CD4-positive, alpha-beta T cell treated with Interleukin-17A for 4 hours (primary cell): ENCODE measurements at places on chromosomes 6 and 20.
A peak's percentile ranks its signal among the peaks of the same experiment; 100 is the strongest.

DNA sequence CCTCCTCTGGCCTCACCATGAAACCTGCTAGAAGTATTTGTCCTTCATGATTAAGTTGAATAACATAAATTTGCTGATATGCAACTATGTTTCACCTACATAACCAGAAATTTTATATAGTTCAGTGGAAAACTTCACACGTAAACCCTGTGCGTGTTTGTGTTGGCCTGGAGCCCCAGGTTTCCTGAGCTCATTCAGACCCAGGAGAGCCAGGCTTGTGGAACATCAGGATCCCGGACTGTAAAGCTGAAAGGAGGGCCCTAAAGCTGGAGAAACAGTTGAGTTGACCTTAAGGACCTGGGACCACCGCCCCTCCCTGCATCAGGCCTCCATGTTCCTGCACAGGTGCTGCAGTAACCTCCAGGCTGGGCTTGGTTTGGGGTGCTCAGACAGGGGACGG lies 3.1 kb upstream of the SPATS1 start:
- DNase-seq = no peak

DNA sequence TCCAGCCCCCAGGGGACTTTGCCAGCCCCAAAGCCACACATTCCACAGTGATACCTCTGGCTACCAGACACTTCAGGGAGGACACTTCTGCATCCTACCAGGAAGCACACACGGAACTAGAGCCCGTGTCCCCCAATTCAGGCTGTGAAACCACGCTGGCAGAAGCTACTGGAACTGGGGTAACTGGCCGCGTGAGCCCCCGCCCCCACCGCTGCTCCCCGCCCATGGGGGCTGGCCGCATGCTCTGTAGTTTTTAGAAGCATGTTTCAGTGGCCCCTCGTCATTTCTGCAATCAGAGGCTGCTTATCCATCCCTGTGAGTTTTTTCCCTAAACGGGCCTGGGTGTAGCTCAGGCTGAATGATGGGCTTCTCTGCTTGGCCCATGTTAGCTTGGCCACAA lies 28.7 kb upstream of the AAR2 start:
- DNase-seq = no peak

DNA sequence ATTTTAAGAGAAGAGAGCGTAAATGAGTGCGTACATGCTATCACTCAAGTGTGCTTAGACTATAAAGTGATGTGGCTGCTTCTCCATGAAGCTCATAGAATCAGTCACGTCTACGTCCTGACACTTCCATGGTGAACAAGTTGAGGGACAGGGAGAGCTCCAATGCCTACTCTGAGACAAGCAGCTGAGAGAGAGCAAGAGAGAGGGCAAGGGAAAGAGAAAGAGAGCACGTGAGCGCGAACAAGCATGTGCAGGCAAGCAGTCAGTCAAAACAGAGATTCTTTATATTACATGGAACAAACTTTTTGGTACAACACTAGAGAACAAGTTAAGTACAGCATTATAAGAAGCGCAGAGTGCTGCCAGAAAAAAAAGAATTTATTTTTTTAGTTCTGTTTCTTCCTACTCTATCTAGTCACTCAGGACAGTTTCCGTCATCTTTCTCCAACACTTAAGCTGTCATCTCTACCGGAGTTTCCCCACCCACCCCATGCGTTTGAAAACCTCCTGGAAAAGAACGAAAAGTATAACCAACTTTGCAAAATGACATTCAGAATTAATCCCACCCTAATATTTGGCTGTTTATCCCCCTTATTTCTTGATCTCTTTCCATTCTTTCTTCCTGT lies 61.8 kb downstream of the EPB41L2 start:
- DNase-seq = no peak

GRCh38 chr6:47076422-47077344 lies 34.6 kb upstream of the ADGRF1 start:
- DNase-seq = no peak

- DNase-seq = peak; percentile 9
These were observed 287.6 kb downstream of the ESR1 start for GRCh38 chr6:152094992-152095592.

DNA sequence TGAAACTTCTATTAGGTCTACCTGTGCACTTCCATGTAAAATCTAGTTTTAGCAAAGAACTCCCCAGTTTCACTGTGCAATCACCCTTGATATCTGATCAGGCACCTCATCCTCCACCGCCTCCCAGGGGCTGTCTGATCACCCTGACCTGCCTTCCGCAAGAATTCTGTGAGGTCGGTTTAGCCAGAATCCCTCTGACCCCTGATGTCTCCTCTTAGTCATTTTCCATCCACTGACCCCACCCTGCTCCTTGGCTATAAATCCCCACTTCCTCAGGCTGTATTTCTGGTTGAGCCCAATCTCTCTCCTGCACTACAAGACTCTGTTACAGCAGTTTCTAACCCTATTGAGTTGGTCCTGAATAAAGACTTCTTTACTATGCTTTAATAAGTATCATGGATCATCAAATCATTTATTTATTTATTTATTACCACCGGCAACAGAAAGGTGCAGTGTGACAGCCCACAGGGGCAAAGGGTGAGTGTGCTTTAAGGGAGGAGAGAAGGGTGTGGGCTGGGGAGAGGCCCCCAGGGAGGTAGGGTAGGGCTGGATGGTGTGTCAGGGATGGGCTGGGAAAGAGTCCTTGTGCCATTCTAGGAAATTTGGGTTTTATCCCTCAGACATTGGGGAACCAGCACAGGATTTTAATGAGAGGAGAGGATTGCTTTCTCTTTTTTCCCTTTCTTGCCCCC lies 11.2 kb upstream of the SERPINB6 start:
- no peak for DNase-seq

GRCh38 chr6:54992789-54993188 lies 146.2 kb downstream of the FAM83B start:
- no peak for DNase-seq
